SJSA1 (cell line): ENCODE measurements at places on chromosomes 16 and 17. TPM values are rescaled to one million over a fixed set of nuclear protein-coding genes. Genes with fewer than 3 reads are reported as not detected.

COX10 gene
- 23.8 and 27.3 TPM in 2 replicates for total RNA-seq

PLXDC1 gene
- total RNA-seq: not detected in 2 replicates

GAA gene
- 35.7 and 49.9 TPM in 2 replicates for total RNA-seq

EFCAB5 gene
- 0.16 TPM in 1 of 2 replicates, not detected in the other for total RNA-seq

CCL14 gene
- total RNA-seq: not detected in 2 replicates

HCRT gene
- total RNA-seq: not detected in 2 replicates

ADAM11 gene
- 0.13 and 4.4 TPM in 2 replicates for total RNA-seq

TMEM238L gene
- not detected in 2 replicates for total RNA-seq

LASP1 gene
- 146 and 174 TPM in 2 replicates for total RNA-seq

CLDN6 gene
- total RNA-seq: not detected in 2 replicates

CASKIN1 gene
- total RNA-seq: not detected in 2 replicates

ULK2 gene
- 5.5 and 7.3 TPM in 2 replicates for total RNA-seq

COG1 gene
- total RNA-seq: 20.2 and 29.3 TPM in 2 replicates

CSH2 gene
- not detected in 2 replicates for total RNA-seq

FA2H gene
- not detected in 2 replicates for total RNA-seq

CCL16 gene
- total RNA-seq: not detected in 2 replicates

MAF gene
- 12.8 and 13.8 TPM in 2 replicates for total RNA-seq

DNA sequence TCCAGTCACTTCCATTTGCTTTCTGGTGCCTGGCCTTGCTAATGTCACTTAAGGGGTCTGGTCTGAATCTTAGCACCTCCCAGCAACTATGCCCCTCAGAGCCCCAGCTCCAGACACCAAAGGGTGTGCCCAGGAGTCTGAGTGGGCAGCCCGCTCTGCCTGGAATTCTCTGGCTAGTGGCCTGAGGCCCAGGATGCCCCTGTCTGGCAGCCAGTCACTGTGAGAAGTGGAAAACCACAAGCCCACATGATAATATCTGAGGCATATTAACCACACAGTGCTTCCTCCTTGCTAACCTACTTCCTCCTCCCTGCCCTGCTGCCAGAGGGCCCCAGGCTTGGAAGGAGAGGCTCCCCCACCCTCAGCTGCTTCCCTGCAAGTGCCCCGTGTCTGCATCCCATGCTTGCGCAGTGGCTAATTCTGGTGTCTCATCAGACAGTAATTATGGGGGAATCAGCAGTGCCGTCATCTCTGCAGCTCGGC is 14.0 kb downstream of the SRCIN1 start:
- no peak for DNase-seq

DNA sequence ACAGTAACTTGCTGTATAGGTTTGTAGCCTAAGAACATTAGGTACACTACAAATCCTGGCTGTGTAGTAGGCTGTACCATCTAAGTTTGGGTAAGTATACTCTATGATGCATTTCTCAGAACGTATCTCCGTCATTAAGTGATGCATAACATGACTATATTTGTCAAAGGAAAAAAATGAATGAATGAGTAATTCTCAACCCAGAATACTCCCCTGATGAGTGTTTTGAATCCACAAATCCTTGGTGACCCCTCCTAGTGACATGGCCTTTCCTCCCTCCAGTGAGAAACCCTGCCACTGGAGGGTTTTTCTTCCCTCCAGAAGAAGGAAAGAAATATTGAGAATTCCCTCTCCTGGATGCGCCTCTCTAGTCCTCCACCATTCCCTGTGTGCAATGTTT is 24.0 kb upstream of the SALL1 start:
- DNase-seq: no peak

- no peak for DNase-seq
Observed at GRCh38 chr16:11142261-11142630, 113.8 kb downstream of the SOCS1 start.

- DNase-seq: no peak
Observed at GRCh38 chr17:35345926-35346771, 27.3 kb downstream of the SLFN11 start.

DNA sequence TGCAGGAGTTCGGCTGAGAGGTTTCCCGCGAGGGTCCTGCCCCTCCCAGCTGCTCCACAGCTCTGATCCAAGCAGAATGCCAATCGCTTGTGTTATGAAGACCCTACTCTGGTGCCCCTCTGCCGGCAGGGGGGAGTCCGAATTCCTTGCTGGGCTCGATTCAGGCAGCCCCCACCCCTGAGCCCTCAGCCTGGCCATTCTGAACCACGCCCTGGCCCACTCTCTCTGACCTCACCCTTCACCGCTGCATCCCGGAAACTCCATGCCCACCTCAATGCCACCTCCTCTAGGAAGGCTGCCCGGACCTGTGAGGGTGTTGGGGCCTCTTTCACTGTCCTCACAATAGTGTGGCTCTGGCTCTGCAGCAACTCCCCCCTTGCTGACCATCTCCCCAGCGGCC is 7.9 kb upstream of the UBE2I start:
- DNase-seq: no peak

- peak; percentile 73 for DNase-seq
Observed at GRCh38 chr17:67386965-67387551, 10.0 kb downstream of the PITPNC1 start.

- no peak for DNase-seq
Observed at GRCh38 chr16:89311636-89312035, 94.1 kb downstream of the ZNF778 start.

DNA sequence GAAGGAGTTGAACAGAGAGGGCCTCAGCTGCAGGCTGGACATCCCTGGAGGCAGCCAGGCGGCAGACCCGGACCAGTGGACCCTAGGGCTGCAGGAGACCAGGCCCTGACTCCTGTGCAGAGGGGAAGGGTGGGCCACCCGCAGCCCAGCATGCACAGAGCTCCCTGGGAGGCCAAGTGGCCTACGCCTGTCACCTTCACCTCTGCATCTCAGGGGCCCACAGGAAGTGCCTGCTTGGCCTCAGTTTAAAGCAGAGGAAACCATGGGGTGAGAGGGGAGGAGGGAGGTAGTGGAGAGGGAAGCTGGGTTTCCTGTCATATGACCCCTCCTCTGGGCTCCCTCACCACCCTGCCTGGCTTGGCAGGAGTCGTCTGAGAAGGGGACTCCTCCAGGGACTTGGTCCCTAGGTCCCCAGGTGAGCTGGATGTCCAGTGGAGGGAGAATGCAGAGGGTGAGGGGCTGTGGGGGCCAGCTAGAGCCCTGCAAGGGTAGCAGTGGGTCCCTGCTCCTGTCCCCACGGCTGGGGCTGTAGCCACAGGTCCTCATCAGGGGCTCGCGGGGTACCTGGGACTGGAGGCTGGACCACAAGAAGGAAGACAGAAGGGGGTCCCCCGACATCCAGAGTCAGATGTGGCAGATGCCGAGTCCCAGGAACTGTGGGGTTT is at the start of gene TMC8:
Gene TMC8, plus strand, starts transcription at position 335 of the 665 bp plus-strand sequence. CDS start 818 bp downstream, outside the sequence.
- no peak for DNase-seq

- no peak for DNase-seq
Observed at GRCh38 chr16:56653218-56653617, 1.5 kb downstream of the MT1B start.

- no peak for DNase-seq
Observed at GRCh38 chr16:67216612-67217490, 10.1 kb upstream of the TMEM208 start.

DNA sequence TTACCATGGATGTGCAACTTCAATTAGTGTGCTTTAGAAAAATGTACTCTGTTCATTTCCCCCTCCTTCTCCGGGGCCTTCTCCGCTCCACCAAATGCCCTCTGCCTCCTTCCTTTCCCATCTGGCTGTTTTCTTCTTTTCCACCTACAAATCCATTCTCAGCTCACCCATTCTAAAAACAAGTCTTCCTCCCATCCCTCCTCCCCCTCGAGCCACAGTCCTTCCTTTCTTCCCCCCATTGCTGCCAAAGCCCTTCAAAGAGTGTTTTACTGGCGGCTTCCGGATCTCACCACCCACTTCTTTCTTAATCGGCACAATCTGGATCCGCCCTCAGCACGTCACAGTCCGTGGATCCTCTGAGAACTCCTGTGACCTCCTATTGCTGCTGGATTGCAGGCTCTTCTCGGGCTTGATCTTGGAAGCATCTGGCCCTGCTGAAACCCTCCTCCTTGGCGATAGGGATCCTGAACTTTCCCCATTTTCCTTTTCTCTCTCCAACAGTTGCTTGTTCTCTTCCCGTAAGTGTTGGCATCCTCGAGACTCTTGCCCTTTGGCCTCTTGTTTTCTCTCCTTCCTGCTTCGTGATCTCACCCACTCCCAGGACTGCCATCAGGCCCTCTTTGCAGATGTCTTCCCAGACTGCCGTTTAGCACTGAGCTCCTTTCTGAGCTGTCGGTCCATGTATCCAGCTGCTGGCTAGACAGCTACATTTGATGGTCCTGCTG is 36.0 kb upstream of the FBXO47 start:
- no peak for DNase-seq

- DNase-seq: no peak
Observed at GRCh38 chr16:3212006-3212405, 23.0 kb downstream of the ZNF200 start.

DNA sequence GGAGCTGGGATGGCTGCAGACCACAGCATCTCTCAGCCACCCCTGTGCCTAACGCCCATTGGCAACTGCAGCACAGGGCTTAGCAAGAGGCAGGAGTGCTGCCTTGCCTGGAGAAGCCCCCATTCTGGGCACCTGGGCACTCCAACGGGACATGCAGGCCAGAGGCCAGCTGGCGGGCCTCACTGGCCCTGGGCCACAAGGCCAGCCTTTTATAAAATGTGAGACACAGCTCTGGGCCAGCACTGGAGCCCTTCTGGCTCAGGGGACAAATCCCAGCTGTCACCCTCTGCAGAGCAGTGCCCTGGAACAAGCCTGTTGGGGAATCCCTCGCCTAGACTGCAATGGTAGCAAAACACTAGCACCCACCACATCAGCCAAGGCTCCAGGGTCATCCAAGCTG is 171.8 kb downstream of the WSCD1 start:
- DNase-seq: no peak

GRCh38 chr17:55450232-55450825 is 28.7 kb upstream of the MMD start:
- no peak for DNase-seq

GRCh38 chr16:79037521-79038373 is 562.8 kb downstream of the MAF start:
- no peak for DNase-seq

DNA sequence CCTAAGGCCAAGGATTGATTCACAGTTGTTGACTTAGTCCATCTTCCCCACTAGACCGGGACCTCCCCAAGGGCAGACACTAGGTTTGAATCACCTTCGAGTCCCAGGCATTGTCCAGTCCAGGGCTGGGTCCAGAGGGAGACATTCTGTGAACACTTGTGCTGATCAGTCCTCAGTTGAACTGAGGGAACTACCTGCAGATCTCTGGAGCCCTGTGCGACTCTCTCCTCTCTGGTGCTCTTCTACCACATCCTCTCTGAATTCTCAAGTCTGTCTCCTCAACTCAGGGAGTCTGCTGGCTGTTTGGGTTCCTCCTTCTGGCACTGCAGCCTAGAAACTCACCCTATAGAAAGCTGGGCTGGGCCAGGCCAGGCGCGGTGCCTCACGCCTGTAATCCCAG is 10.8 kb downstream of the ZNF232 start:
- no peak for DNase-seq

GRCh38 chr17:80311216-80311827 is 50.7 kb downstream of the RNF213 start:
- no peak for DNase-seq

DNA sequence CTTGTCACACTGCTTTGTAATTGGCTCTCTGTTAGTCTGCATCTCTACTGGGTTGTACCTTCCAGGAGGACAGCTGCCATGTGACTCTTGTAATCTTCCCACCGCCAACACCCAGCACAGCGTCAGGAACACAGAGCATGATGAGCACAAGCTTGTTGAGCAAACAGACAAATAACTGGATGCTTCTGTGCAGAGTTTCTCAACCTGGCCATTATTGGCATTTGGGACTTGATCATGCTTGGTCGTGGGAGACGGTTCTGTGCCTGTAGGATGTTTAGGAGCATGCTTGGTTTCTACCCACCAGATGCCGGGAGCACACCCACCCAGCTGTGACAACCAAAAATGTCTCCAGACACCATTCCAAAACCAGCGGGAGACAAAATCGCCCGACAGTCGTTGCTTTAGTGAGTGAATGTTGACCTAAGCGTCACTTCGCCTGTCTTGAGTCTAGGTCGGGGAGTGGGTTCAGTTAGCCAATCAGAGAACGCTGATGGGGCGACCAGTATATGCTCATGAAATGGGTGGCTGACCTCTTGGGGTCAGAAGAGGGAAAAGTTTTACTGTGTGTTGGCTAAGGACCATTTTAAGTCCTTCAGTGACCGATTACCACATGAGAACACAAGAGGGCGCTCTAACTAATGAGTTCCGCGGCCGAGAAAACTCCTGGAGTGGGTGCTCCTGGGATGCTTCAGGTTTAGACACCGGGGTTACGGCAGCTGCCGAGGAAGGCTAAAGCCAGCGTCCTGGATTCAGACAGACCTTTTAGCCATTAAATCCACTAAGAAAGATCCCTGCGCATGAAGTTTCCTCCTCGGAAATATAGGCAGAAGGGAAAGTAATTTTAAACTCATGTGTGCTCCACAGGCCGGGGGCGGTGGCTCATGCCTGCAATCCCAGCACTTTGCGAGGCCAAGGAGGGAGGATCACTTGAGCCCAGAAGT is 57.8 kb upstream of the TEX2 start:
- peak; percentile 73 for DNase-seq

GRCh38 chr17:58046239-58047094 is 36.8 kb upstream of the DYNLL2 start:
- no peak for DNase-seq
